AG08396 (cell line): ENCODE measurements at places on chromosomes 5 and 9.

DNA sequence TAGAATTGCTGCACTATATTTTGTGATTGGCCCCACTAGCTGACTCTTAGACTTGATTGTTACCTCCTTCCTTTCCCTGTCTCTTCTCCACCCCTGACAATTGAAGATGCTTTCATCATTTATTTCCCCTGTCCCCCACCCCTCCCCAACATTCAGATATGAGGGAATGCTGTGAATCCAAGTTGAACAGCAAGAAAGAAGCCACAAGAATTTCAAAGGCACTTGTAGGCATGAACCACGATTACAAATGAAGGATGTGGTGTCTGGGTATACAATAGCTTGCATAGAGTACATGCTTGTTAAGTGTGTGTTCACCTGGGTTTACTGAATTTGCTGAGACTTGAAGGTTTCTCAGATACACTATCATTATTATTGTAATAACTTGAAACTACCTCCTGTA is 78.3 kb upstream of the TRIO start:
- no peak for DNase-seq

- DNase-seq, result no peak
Observed at GRCh38 chr5:151470439-151470838, 23.0 kb downstream of the SLC36A1 start.

- DNase-seq, result no peak
Observed at GRCh38 chr5:10366310-10367272, 13.1 kb downstream of the MARCHF6 start.

- DNase-seq, result no peak
Observed at GRCh38 chr5:93117751-93118531, 463.1 kb downstream of the NR2F1-AS1 start.

DNA sequence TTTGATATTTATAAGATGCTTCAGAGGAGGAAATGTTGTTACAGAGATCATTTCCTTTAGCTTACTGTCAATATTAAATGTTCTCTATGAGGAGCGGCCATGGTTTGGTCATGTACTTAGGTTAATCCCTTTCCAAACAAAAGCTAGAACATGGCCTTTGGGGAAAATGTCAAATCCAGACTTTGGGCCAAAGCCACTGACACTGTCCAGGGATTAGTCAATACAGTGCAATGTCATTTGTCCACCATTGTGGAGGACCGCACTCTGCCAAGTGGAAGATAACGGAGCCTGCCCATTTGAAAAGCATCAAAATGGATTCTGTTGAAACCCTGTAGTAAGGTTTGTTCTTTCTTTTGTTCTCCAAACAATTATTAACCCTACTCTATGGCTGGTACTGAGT is 50.1 kb downstream of the FRMPD1 start:
- no peak for DNase-seq

- DNase-seq, result no peak
Observed at GRCh38 chr9:6230037-6230780, 14.6 kb downstream of the IL33 start.

DNA sequence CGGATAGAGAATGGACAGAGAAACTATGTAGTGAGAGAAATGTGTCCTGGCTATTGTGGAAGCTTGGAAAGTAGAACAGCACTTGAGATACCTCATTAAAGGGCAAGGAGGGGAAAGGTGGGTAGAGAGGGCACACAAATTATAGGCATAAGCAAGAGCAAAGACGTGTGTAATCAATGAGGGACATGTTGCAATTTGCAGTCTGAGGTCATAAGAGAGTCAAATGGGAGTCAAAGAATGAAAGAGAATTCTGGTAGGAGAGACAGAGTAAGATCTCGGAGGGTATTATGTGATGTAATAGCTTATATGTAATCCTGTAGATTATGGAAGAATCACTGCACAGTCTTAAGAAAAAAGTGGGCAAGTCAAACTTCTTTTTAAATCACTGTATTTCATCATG is 312.0 kb upstream of the RGMB start:
- DNase-seq, result no peak

DNA sequence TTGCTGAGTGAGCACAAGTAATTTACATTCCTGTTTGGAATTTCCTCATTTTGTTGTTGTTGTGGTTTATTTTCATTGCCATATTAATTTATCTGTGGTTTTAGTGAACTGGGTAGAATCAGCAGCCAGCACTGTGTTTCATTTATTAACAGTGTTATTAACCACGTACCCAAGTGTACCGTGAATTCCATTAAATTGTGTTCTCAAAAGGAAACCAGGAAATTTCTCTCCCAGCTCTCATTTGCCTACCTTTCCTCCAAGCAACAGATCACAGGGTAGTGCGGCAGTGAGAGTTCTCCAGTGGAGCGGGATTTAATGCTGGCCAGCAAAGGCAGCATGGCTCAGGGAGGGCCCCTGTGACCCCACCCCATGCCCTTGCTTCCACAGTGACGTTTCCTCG is 54.6 kb downstream of the MVB12B start:
- DNase-seq, result no peak
